Cerebellum (tissue), 4 donors: ENCODE measurements at places on chromosomes 3 and 15. TPM values are rescaled to one million over a fixed set of nuclear protein-coding genes. Genes with fewer than 3 reads are reported as not detected.

MED12L gene
- total RNA-seq = 12.8 TPM

HAUS2 gene
- total RNA-seq = 27.3 TPM

GNAT1 gene
- not detected for total RNA-seq

IGF2BP2 gene
- 42.4 TPM for total RNA-seq

SLC22A13 gene
- 1.4 TPM for total RNA-seq

PLA2G4E gene
- not detected for total RNA-seq

IL17RE gene
- total RNA-seq = 0.18 TPM

LRRN1 gene
- 77.3 TPM for total RNA-seq

GABRR3 gene
- not detected for total RNA-seq

ZBTB47 gene
- 13.0 TPM for total RNA-seq

NPTN gene
- total RNA-seq = 122 TPM

PLCB2 gene
- 4.4 TPM for total RNA-seq

CHRD gene
- 10.3 TPM for total RNA-seq

SPESP1 gene
- 1.4 TPM for total RNA-seq

LYZL4 gene
- not detected for total RNA-seq

CLDN18 gene
- 0.09 TPM for total RNA-seq

DUOX2 gene
- not detected for total RNA-seq

MOBP gene
- 0.73 TPM for total RNA-seq

CACNA2D3 gene
- 5.4 TPM for total RNA-seq

SLC33A1 gene
- 27.6 TPM for total RNA-seq

ASB14 gene
- total RNA-seq = 0.27 TPM

RAD51 gene
- total RNA-seq = 2.4 TPM
